ENCODE measurements at places on chromosomes 7 and 10.

DNA sequence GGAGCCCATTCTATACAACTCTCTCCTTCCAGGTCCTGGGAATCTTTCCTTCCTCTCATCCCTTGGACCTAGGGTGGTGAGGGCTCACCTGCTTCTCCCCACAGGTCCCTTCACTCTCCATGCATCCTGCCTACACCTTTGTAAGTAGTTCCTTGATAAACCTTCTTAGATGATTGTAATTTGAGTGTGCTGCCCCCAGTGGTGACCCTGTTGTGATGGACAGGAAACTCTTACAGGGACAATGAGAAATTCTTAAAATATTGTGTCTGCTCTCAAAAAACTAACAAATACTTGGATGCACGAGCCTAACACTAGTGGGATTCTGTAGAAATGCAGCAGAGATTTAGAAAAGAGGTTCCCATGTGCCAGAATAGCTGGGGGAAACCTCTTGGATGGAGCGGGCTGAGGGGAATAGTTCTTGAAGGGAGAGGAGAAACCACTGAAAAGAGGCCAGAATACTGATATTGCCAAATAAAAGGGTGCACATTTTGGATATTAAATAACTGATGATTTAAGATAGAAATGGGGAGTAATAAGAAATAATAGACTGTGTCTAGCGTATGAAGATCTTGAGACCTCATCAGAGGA, 6.7 kb upstream of the PAXIP1 start:
- peak; percentile 3 for DNase-seq

DNA sequence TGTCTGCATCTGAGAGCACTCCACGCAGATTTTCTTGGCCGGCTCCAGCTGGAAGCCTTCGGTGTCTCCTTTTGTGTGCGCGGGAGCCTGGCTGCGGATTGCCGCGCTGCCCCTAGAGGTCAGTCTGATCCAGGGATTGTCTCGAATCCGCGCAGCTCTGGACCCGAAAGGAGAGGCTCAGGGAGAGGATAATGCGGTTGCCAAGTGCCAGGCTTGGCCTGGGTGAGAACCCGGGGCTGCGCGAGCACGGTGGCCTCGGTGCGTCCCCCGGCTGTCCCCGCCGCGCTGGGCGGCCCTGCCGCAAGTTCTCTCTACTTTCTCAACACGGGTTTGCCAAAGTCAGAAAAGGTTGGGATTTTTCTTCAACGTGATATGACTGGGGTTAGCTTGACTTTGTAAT, 140.9 kb downstream of the ADCYAP1R1 start:
- peak; percentile 92 for DNase-seq

- no peak for DNase-seq
These were observed 3.7 kb downstream of the LAMTOR4 start for GRCh38 chr7:100152404-100152803.

GRCh38 chr10:13686331-13686752, 99.6 kb downstream of the PRPF18 start:
- no peak for DNase-seq

GRCh38 chr7:116834815-116835504, 27.4 kb upstream of the CAPZA2 start:
- no peak for DNase-seq

DNA sequence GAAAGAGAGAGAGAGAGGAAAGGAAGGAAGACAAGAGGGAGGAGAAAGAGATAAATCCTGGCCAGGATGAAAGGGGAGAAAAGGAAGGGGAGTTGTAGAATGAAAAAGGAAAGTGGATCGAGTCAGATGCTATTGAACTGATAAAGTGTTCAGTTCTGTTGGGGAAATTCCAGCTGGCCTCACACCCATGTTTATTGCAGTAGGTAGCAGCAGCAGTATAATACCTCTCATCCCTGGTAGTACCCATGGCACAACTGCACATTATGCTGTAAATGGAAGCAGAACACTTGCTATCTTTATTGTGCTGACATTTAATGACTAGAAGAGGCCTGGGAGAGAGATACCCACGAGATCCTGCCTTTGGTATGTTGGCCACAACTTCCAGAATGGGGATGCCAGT, 178.1 kb downstream of the EVX1 start:
- no peak for DNase-seq

- no peak for DNase-seq
These were observed 140.3 kb downstream of the VIPR2 start for GRCh38 chr7:159004411-159004810.

DNA sequence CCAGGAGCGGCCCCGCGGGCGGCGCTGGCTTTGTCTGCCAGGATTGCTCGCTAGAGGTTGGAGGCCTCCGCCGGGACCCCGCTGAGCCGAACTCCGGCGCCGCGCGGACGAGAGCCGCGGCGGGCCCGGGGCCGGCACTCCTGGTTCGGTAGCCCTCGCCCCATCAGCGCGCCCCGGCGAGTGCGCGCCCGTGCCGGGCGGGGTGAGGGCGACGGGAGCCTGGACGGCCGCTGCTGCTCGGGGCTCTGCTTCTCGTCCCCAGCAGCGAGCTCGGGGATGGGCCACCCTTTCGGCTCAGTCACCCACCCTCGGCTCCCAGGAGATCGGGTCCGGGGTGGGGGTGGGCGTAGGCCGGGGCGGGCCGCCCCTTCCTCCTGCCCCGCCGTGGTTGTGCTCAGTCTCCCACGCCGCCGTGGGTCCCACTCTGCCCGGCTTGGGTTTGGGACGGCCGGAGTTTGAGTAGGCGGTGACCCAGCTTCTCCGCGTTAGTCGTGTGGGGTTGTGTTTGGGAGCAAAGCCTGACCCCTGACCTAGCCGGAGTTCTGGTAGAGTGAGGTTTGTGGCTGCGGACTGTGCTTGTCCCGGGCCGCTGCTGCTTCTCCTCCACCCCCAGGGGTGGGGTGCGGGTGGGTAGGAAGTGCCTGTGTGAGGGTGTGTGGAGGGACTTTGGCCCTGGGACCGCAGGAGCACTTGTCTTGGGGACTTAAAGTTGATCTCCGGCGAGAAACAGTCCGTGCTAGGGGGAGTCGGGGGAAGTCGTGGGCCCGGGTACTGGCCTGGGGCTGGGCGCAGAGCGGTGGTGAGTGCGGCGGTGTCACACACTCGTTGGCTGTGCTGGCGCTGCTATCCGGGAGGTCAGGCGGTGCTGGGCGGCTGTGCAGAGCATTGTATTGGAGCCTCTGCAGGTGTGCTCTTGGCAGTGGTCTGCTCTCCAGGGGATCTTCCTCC, 677 bp downstream of the TSPAN14 start:
- DNase-seq: peak; percentile 73

Measured in eye (tissue), 1 donor.